Temporal lobe (tissue), 4 donors: ENCODE measurements at places on chromosomes 4 and X. TPM values are rescaled to one million over a fixed set of nuclear protein-coding genes. Genes with fewer than 3 reads are reported as not detected.

Gene HTRA3
- 2.0 TPM for total RNA-seq

Gene NXF2
- total RNA-seq: not detected

Gene LUZP4
- total RNA-seq: not detected

Gene GLRB
- 25.6 TPM for total RNA-seq

Gene PFKFB1
- total RNA-seq: 0.25 TPM

Gene SPANXA1
- total RNA-seq: not detected

Gene GPR50
- total RNA-seq: not detected

Gene SPANXD
- total RNA-seq: not detected

Gene TENM3
- 71.5 TPM for total RNA-seq

Gene CSAG3
- not detected for total RNA-seq

Gene GABRA4
- total RNA-seq: 22.4 TPM

Gene PABPC1L2A
- 1.7 TPM for total RNA-seq

Gene GABRG1
- total RNA-seq: 21.9 TPM

Gene DMP1
- under 0.01 TPM for total RNA-seq

Gene DGKK
- total RNA-seq: 0.49 TPM
